Psoas muscle (tissue), 8 donors: ENCODE measurements at places on chromosomes 1 and 21. TPM values are rescaled to one million over a fixed set of nuclear protein-coding genes. Genes with fewer than 3 reads are reported as not detected.

DNA sequence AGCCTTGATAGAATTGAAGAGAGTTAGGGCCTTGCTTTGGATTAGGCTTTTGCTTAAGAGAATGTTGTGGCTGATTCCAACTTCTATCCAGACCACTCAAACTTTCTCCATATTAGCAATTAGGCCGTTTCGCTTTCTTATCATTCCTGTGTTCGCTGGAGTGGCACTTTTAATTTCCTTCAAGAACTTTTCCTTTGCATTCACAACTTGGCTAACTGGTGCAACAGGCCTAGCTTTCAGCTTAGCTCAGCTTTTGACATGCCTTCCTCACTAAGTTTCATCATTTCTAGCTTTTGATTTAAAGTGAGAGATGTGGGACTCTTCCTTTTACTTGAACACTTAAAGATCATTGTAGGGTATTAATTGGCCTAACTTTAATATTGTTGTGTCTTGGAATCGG is 183.6 kb upstream of the L1TD1 start:
- peaks cover 3% of the 10 kb centered on the region for H3K36me3 ChIP-seq
- DNase-seq = no peak
- no peak overlapping the region for H3K27ac ChIP-seq

GRCh38 chr1:165836664-165837482 is 9.5 kb downstream of the UCK2 start:
- peak overlapping the region; percentile 21 for H3K27ac ChIP-seq
- no peaks in the 10 kb centered on the region for H3K27me3 ChIP-seq
- H3K36me3 ChIP-seq = peaks cover 8% of the 10 kb centered on the region
- DNase-seq = no peak

Gene C1orf115
- 4.7 TPM for total RNA-seq

Gene TRIM33
- 15.2 TPM for total RNA-seq

Gene CELSR2
- 9.8 TPM for total RNA-seq

GRCh38 chr1:164755690-164756089 is 196.7 kb downstream of the PBX1 start:
- no peak overlapping the region for H3K4me3 ChIP-seq
- no peak for DNase-seq
- H3K27me3 ChIP-seq = no peaks in the 10 kb centered on the region
- H3K4me1 ChIP-seq = peaks cover 59% of the 10 kb centered on the region

DNA sequence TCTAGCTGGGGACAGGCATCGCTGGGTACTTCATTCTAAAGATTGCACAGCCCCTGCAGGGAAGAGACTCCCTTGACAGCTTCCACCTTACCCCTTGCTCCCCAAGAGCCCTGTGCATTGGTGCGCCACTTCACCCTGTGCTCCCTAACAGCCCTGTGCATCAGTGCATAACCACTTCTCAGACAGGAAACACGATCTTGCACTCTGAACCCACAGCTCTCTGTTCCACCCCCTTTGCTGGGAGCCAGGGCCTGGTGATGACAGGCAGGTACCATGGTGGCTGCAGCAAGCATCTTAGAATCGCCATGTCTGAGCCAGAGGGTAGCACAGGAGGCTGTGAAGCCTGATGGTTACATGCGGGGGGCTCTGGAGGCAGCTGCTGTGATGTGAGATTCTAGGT is 5.0 kb downstream of the ALPL start:
- H3K27me3 ChIP-seq = peaks cover 13% of the 10 kb centered on the region
- no peak overlapping the region for H3K4me3 ChIP-seq
- no peak for DNase-seq
- H3K27ac ChIP-seq = no peak overlapping the region
- no peaks in the 10 kb centered on the region for H3K36me3 ChIP-seq

Gene RHOU
- 14.6 TPM for total RNA-seq

DNA sequence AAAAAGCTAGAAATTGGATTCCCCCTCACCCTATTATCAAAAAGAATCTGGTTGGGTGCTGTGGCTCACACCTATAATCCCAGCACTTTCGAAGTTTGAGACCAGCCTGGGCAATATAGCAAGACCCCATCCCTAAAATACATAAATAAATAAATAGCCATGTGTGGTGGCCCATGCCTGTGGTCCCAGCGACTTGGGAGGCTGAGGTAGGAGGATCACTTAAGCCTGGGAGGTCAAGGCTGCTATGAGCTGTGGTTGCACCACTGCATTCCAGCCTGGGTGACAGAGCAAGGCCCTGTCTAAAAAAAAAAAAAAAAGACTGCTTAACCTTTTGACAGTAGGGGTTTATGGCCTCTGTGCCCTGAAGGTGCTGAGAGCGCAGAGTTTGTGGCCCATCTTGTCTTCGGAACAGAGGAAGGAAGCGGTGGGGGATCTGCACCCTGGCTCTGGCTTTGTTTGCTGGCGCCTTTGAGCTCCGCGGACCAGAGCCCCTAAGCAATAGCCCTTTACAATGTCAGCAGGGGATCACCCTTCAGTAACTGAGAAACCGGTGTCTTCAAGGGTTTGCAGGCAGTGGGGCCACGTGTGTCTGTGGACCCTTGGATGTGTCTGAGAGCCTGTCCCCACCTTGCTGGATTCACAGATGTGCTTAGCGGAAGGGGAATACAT is 22.1 kb downstream of the SLC2A7 start:
- H3K4me1 ChIP-seq = no peaks in the 10 kb centered on the region
- H3K36me3 ChIP-seq = no peaks in the 10 kb centered on the region
- DNase-seq = peak; percentile 9
- no peak overlapping the region for H3K27ac ChIP-seq
- no peaks in the 10 kb centered on the region for H3K27me3 ChIP-seq

Gene AIDA
- total RNA-seq = 39.8 TPM

DNA sequence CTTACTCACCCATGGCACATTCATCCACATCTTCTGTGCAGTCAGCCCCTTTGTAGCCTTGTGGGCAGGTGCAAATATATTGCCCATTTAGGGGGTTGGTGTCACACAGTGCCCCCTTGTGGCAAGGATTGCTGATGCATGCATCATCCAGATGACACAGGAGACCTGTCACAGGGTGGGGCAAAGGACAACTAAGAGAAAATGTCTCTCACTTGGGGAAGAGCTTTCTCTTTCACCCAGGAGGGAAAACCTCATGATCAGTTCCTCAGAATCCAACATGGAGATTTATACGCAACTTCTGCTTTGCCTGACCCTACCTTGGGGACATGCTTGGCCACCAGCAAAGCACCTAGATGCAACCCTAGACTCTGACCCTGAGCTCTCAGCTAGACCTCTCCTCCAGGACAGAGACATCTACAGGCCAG is 71.8 kb upstream of the ADAM30 start:
- H3K4me3 ChIP-seq = no peak overlapping the region
- H3K27me3 ChIP-seq = no peaks in the 10 kb centered on the region
- H3K4me1 ChIP-seq = no peaks in the 10 kb centered on the region
- peak; percentile 81 for DNase-seq
- H3K36me3 ChIP-seq = peaks cover 6% of the 10 kb centered on the region

Gene GABPA
- 19.8 TPM for total RNA-seq

Gene STX12
- total RNA-seq = 29.8 TPM

GRCh38 chr1:10638559-10639005 is 157.9 kb downstream of the CASZ1 start:
- no peak overlapping the region for H3K27ac ChIP-seq
- H3K27me3 ChIP-seq = no peaks in the 10 kb centered on the region
- DNase-seq = no peak
- peak overlapping the region; percentile 29 for H3K4me3 ChIP-seq

DNA sequence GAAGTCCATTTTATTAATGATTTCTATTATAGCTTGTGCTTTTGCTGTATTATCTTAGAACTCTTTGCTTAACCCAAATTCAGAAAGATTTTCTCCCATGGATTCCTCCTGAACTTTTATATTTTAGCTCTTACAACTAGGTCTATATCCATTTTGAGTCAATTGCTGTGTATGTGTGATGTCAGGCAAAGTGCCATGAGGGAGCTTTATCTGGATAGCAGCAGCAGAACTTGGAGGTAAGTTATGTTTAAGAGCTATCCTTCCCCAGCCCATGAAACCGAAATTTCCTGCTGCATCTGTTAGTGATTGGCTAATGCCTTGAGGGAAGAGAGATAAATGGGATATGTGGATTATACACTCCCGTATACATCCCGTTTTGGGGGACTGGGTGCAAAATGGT is 29.9 kb downstream of the ADAM30 start:
- no peak for DNase-seq
- no peak overlapping the region for H3K27ac ChIP-seq
- no peaks in the 10 kb centered on the region for H3K27me3 ChIP-seq
- no peak overlapping the region for H3K4me3 ChIP-seq
- no peaks in the 10 kb centered on the region for H3K4me1 ChIP-seq

DNA sequence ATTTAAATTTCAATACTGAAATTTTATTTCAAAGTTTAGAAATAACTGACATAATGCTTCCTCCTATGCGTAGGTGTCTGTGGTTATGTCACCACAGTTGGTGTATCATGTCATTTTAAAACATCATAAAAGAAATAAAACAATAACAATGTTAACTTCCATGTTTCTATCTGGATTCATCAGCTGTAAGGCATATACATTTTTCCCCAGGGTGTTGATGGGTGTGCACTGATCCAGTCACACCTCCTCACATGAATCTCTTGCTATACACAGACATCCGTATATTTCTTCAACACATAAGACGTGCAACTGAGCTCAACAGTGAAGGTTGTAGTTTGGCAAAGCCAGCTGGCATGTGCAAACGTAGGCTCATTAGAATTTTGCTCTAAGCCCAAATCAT is 6.2 kb downstream of the KCNA3 start:
- DNase-seq = no peak
- H3K27ac ChIP-seq = no peak overlapping the region
- no peaks in the 10 kb centered on the region for H3K36me3 ChIP-seq
- no peak overlapping the region for H3K4me3 ChIP-seq

DNA sequence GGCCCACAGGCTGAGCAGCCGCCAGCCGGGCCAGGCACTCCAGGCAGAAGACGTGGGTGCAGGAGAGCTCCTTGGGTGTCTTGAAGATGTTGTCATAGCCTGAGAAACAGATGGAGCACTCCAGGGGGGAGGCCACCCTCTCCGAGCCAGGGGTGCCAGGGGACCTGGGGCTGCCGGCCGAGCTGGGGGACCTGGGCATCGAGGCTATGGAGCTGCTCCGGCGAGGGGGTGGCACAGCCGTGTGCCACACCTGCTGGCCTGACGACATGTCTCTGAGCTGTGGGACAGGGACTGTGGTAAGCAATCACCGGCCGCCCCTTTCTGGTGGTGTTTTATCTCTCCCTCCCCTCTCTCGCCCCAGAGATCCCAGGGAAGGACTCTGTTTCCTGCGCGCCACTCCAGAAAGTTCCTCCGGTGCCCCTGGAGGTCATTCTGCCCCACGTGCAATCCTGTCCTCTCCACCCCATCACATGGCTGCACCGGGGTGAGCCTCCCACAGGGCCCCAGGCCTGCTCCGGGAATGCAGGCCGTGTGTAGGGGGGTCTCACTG is 1.7 kb downstream of the RNF223 start:
- H3K4me1 ChIP-seq = peaks cover 3% of the 10 kb centered on the region
- peaks cover 76% of the 10 kb centered on the region for H3K27me3 ChIP-seq
- H3K27ac ChIP-seq = no peak overlapping the region
- no peak overlapping the region for H3K4me3 ChIP-seq
- H3K36me3 ChIP-seq = no peaks in the 10 kb centered on the region

Gene IRF6
- total RNA-seq = 1.1 TPM

DNA sequence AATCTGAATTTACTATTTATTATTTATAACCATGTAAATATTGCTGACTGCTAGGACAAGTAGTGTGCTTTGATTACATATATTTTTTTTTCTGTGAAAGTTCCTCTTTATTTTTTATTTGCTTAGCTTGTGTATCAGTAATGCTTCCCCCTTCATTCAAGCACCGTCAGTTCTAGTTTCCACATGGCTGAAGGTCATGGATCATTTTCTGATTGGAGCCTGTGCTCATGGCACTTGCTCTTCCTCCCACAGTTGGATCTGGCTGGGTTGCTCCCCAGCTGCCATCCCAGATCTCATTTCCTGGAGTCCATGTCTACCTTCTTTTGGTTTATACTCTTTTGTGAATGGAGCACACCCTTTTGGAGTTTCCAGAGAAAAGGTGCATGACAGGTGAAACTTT is 57.0 kb upstream of the IGSF5 start:
- H3K4me1 ChIP-seq = no peaks in the 10 kb centered on the region
- no peak for DNase-seq
- H3K4me3 ChIP-seq = no peak overlapping the region
- no peaks in the 10 kb centered on the region for H3K27me3 ChIP-seq

Gene RHCE
- 1.1 TPM for total RNA-seq

- H3K27ac ChIP-seq = no peak overlapping the region
- no peaks in the 10 kb centered on the region for H3K4me1 ChIP-seq
- no peaks in the 10 kb centered on the region for H3K36me3 ChIP-seq
- no peak overlapping the region for H3K4me3 ChIP-seq
- DNase-seq = no peak
Measured at GRCh38 chr21:41866274-41866809, 12.8 kb downstream of the PRDM15 start.

DNA sequence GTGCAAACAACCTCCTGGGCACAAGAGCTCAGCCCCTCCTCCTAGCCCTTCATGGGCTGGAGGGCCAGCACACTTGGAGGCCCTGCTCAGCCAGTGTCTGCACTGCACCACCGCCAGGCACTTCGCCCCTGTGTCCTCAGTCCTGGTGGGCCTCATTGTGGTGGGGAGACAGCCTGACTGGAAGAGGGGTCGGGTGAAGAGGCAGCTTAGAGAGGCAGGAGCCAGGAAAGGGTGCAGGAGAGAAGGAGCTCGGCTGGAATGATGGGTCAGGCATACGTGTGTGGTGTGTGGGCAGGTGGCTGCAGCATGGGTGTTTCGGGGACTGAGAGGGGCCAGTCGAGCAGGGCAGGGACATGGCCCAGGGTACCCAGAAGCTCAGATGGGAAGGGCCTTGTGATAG is 4.1 kb downstream of the WNT3A start:
- no peak overlapping the region for H3K27ac ChIP-seq
- peak; percentile 28 for DNase-seq
- H3K27me3 ChIP-seq = peaks cover 28% of the 10 kb centered on the region
- H3K4me3 ChIP-seq = no peak overlapping the region
- H3K4me1 ChIP-seq = peaks cover 9% of the 10 kb centered on the region

DNA sequence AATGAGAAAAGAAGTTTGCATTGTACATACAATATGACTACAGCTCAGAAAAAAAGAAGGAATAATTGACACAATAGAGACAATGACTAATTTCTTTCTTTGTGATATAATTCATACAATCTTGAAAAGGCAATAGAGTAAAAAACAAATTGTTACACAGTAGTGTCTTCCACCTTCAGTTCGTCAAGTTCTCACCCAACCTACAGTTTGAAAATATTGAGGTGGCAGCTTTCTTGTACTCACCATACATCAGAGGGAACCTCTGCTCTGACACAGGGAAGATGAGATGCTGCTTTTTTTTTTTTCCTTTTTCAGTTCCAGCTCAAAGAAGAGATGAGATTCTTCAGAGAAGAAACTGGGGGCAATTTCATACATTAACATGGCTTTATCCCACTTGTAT is 173.2 kb downstream of the ATP6V1G3 start:
- H3K27ac ChIP-seq = no peak overlapping the region
- H3K4me3 ChIP-seq = no peak overlapping the region
- no peaks in the 10 kb centered on the region for H3K27me3 ChIP-seq
- H3K4me1 ChIP-seq = no peaks in the 10 kb centered on the region
- no peak for DNase-seq

DNA sequence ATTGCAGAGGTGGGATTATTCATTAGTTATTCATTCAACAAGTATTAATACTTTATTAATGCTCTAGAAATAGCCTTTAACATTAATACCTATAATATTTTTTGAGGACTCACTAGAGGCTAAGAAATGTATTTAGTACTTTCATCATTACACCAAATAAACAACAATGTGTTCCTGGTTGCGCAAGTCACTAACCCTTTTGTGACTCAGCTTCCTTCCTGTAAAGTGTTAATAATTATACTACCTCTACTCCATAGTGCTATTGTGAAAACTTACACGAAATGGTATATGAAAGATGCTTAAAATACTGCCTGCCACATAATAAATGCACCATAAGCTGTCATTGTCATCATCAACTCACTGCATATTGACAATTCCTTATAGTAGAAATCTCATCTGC is 431.0 kb downstream of the DPYD start:
- no peaks in the 10 kb centered on the region for H3K4me1 ChIP-seq
- no peaks in the 10 kb centered on the region for H3K36me3 ChIP-seq
- H3K27me3 ChIP-seq = no peaks in the 10 kb centered on the region
- no peak for DNase-seq
